ENCODE measurements at places on chromosomes 7 and 10.

- DNase-seq: peak; percentile 6
These were observed 40.5 kb upstream of the ZNF107 start for GRCh38 chr7:64625114-64626082.

DNA sequence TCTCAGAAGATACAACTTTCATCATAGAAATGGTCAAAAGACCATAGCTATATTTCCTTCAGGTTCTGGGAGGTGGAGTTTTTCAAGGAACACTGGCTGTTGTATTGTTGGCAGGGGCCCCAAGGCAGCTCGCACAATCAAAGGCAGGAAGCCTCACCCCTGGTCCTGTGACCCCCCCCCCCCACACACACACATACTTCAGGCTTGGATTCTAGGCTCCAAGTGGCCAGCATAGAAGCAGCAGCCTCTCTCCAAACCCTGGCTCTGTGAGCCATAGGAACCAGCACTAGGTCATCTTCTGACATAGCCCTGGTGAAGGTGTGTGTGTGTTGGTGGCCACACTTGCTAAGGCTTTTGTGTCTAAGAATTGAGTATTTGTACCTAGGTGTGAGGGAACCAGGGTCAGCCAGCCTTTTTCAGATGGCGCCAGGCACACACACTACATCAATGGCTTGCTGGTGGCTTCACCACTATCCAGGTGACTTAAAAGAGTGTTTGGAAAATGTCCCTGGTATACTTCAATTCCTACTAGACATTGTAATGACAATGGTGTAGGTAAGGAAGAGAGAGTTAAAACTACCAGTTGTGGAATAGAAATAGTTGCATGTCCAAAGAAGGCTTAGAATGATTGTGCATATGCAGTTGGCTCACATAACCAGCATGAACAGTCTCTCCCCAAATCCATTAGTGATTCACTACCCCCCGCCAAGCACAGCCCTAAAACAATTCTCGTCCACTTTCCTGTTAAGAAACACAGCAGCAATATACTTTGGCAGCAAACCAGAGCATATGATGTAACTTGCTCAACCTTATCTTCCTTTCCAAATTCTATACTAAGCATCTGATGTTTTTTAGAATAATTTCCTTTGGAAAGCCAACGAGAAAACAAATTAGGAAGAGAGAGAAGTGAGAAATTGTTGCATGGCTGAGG, 91.3 kb downstream of the AVL9 start:
- no peak for DNase-seq

DNA sequence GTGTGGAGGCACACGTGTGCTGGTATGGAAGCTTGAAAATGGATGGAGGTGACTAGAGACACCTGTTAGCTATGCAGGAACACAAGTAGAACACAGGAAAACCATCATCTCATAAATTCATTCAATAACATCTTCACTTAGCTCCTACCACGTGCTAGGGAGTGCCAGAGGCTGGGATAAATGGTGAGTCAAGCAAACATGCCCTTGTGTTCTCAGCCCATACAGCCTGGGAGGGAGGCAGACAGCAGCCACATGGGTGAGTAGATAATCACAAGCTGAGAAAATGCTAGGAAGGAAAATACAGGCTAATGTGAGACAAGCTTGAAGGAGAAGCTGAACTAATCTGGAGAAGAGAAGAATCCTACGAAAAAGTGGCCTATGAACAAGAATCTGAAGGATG, 468.0 kb upstream of the ZMIZ1 start:
- no peak for DNase-seq

- DNase-seq: no peak
These were observed 106.2 kb upstream of the RET start for GRCh38 chr10:42970451-42971250.

DNA sequence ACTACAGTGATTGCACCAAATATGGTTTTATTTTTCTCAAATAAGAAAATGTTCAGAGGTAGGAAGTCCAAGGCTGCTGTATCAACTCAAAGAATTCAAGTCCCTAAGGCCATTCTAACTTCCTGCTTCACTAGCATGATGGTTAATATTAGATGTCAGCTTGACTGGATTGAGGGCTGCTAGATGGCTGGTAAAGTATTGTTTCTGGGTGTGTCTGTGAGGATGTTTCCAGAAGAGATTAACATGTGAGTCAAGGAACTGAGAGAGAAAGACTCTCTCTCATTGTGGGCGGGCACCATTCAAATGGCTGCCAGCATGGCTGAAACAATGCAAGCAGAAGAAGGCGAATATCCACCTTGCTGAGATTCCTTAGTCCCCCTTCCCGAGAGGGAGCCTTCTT, 77.4 kb upstream of the NRBF2 start:
- DNase-seq: no peak

GRCh38 chr10:97633921-97634320, 621 bp upstream of the MORN4 start:
- DNase-seq: peak; percentile 5

GRCh38 chr7:13021566-13022300, 334.3 kb downstream of the ARL4A start:
- no peak for DNase-seq

DNA sequence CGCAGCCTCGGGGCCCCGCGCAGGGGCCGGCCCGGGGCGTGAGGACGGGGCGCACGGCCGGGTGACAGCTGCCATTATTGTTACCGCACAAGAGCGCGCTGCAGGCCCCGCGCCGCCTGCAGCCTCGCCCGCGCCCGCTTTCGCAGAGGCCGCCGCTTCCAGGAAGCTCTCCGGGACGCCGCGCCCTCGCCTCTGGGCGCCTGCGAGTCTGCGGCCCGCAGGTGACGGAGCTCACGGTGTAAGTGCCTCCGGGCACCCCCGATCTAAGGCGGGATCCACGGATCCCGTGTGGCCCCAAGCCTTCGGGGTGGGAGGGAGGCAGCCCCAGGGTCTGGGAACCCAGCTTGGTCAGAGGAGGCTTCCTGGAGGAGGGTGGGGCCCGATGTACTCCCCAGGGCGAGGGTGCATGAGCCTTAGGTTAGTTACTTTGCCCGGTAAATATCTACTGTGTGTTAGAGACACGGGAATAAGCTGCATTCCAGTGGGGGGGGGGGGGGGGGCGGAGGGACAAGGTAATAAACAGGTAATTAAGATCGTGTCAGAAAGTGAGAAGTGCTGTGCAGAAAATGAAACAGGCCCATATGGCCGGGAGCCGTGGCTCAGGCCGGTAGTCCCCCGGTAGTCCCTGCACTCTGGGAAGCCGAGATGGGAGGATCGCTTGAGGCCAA, 638 bp downstream of the IQCE start:
- DNase-seq: no peak

GRCh38 chr7:135917721-135918120, 59.4 kb downstream of the MTPN start:
- peak; percentile 4 for DNase-seq

- no peak for DNase-seq
These were observed 32.7 kb upstream of the TRIM8 start for GRCh38 chr10:102611514-102612087.

DNA sequence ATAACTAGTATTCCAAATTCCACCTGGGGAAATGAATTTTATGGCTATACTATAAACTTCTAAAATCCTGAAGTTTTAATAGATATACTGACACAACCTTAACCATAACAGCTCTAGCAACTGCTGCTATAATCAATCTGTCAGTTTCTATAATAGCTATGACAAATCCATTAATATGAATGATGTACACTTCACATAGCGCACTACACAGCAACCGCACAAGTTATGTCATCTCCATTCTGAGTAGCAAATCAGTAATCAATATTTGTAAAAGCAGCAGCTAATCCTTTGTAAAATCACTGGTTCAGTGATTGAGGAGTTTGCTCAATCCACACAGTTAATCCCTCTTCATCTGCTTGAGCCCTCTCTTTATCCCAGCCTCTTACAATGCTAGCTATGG, 105.3 kb downstream of the SKAP2 start:
- no peak for DNase-seq

GRCh38 chr10:72243822-72244437, 27.9 kb upstream of the ASCC1 start:
- DNase-seq: no peak

GRCh38 chr7:18796216-18796615, 300.7 kb downstream of the HDAC9 start:
- no peak for DNase-seq

- no peak for DNase-seq
These were observed 370.6 kb upstream of the IGFBP3 start for GRCh38 chr7:46291601-46292150.

- no peak for DNase-seq
These were observed 84.3 kb upstream of the ADRB1 start for GRCh38 chr10:113959383-113959760.

DNA sequence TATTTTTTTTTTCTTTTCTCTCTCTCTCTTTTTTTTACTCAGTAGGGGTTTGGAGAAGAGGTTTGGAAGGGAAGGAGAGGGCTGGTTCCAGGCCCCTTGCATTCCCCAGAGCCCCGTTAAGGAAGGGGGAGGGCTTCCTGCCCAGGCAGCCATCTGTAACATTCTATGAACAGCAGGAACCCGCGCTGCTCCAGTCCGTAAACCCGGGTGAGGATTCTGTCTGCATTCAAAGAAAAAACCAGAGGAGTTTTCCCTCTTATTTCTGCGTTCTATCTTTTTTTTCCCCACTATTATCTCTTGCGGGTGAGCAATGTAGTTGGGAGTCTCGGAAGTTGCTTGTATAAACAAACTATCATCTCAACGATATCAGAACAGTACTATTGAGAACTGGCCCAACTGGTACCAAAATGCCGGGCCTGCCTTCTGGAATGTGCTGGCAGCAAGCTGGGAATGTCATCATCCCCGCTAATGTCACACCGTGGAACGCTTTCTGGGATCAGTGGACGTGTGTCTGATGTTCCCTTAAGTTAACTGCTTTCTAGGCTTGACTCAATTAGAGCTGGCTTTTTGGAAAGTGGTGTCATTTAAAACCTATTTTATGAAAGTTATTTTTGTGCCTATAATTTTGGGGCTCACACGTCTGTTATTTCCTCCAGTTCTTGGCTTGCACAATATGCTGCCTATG, 153.1 kb upstream of the MEOX2 start:
- DNase-seq: no peak

DNA sequence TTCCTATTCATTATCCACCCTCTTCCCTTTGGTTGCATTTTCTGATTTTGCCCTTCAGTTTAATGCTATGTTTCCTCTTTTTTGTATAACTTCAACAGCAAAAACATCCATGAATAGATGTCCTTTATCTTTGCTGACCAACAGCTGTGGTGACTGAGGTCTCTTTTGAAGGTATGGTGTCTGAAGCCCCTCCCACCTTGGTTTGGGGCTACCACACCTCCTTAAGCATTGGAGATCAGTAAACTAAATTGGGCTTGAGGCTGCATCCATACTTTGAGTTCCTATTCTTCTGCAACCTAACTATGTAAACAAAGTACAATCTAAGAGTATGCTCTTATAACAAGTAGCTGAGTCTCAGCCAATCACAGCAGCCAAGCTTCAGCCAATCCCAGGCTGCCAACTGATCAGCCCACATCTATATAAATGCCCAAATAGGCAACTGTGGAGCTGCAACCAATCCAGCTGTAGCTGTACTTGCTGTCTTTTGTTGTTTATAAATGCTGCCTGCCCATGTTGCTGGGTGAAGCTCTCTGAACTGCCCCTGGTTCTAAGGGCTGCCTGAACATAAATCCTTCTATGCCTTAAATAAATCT, 69.4 kb upstream of the PDLIM1 start:
- DNase-seq: no peak

DNA sequence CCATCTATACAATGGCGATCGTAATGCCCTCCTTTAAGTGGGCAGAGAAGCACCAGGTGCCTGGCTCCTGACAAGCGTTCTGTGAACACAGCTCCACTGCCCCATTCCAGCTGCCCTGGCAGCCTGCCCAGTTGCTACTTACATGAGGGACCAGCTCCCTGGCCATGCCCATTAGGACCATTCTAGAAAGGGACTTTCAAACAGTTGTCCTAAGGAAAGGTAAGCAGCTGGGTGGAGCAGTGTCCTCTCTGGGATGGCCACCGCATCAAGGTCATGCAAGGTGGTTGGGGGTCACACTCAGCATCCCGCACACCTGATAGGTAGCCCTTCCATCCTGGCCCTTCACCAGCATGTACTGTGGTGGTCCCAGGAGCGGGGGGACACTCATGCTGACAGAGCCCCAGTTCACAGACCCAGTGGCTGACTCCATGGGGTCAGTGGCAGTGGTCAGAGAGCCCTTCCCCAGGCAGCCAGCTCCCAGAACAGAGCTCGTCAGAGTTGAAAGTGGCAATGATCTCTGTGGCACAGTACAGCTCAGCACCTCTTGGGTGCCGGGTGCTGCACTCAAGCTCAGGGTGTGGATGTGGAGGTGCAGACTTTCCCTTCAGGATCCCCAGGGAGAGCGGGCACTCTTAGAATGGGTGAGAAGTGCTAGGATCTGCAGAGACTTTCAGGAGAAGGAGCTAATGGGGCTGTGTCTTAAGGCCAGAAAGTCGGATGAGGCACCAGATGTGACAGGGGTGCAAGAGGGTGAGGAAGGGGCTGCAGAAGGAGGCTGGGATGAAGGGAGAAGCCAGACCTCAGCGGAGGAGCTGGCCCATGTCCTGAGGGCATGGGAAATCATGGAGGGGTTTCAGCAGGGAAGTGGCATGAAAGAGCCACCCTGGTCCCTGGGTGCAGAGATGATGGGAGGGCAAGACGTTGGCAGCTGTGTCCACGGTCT, 10.9 kb downstream of the MMRN2 start:
- no peak for DNase-seq

DNA sequence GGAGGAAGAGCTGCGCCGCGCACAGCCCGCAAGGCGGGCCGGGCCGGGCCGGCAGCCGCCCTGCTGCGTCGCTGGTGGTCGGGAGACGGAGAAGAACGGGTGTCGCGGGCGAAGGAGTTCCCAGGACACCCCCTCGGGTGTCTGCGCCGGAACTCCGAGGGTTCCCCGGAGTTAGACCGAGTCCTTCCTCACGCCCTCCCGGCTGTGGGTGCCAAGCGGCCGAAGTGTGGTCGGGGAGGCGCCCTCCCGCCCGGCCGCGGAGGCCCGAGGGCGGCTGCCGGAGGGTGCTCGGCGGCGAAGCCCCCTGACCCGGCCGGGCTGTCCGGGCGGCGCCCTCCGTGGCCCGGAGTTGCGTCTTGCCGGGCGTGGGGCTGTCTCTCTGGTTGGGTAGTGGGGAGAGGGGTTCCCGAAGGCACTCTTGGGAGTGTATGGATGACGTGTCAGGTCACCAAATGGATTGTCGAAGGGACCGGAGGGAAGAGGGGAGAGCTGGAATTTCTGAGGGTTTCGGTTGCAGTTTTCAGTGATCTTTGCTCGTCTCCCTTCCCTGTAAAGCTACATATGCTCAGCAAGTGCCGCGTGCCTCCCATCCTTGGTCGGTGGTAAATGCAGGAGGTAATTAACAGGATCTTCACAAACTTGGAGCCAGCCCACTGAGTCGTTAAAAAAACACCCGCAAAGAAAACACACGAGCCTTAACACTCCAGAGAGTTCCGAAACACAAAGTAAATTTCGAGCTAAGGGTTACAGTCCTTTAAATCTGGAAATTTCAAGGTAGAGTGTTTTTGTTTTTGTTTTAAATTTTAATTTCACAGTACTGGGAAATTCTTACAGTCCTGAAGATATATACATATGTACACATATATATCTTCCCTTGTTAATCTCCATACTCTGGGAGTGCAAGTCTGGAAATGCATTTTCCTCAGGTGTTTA, 871 bp downstream of the ST7 start:
- DNase-seq: peak; percentile 25
